Activated T-helper 1 cell treated with anti-CD3 and anti-CD28 coated beads, Interleukin-2, amount 50 U/mL, for 16 hours (primary cell): ENCODE measurements at places on chromosomes 16 and 17.
A peak's percentile ranks its signal among the peaks of the same experiment; 100 is the strongest.

DNA sequence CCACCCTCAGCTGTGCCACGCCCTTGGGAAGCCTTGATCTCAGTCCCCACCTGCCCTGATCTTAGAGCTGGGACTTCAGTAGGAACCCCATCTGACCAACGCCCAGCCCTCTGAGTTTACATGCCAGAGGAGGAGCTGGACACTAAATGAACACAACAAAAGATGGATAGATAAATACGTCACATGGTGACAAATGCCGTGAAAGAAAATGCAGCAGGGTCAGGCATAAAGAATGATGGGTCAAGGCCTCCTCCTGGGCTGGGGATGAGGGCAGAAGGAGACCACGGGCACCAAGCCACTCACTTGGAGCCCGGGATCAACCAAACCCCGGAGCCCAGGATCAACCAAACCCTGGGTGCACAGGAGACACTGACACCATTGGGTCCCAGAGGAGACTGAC is 354.9 kb downstream of the C16orf95 start:
- no peak for DNase-seq

- DNase-seq, result no peak
These were observed 255.1 kb downstream of the SNX29 start for GRCh38 chr16:12231666-12232065.

DNA sequence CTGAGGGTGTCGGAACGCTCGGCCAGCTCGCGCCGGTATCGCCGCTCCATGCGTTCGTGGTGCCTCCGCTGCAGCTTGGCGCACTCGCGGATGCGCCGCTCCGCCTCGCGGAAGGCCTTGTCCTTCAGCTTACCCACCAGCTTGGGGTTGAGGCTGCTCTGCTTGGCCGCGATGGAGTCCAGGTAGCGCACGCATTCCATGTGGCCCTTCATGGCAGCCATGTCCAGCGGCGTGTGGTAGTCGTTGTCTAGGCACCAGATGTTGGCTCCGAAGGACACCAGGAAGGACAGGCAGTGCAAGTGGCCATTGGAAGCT is 2.8 kb downstream of the USH1G start:
- no peak for DNase-seq

DNA sequence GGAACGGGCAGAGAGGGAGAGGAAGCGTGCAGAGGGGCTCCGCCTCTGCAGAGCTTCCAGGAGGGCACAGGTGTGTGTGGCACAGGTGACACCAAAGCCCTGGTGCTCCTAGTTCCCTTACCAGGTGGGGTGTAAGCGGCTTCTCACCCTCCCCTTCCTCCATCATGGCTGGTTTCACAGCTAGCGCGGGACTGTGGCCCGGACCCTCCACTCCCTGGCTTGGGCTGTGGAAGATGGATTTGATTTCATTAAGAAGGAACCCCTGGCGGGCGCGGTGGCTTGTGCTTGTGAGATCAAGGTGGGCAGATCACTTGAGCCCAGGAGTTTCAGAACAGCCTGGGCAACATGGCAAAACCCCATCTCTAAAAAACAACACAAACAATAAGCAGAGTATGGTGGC is 241.2 kb upstream of the GSE1 start:
- DNase-seq, result no peak

GRCh38 chr17:8825802-8826201 is 26.6 kb upstream of the MFSD6L start:
- DNase-seq, result no peak

GRCh38 chr17:81184555-81184954 is 18.5 kb upstream of the AATK start:
- no peak for DNase-seq

DNA sequence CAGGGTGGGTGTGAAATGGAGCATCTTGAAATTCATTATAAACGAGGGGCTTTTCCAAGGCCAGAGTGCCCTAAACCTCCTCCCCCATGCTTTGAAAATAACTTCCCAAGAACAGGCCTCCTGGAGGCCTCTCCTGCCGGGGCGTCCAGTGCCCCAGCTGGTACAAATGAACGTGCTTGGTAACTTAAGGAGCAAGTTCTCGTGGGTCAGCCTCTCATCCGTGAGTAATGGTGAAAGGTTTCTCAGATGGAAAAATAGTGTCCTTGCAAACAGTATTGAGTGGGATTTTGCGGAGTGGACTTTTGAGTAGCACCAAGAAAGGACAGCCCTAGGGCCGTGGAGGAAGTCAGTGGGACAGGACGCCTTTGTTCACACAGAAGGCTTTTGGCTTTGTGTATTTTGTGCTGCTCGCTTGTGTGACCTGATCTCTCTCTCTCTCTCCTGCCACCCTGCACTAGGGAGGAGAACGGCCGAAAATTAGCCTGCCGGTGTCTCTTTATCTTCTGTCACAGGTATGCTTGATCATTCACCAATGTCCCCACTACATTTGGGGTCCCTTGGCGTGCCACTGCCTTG is 34.6 kb downstream of the CLEC16A start:
- DNase-seq, result no peak

- DNase-seq, result no peak
These were observed 48.2 kb downstream of the CCDC42 start for GRCh38 chr17:8696426-8696825.

GRCh38 chr17:49741692-49742076 is 22.2 kb downstream of the FAM117A start:
- no peak for DNase-seq

DNA sequence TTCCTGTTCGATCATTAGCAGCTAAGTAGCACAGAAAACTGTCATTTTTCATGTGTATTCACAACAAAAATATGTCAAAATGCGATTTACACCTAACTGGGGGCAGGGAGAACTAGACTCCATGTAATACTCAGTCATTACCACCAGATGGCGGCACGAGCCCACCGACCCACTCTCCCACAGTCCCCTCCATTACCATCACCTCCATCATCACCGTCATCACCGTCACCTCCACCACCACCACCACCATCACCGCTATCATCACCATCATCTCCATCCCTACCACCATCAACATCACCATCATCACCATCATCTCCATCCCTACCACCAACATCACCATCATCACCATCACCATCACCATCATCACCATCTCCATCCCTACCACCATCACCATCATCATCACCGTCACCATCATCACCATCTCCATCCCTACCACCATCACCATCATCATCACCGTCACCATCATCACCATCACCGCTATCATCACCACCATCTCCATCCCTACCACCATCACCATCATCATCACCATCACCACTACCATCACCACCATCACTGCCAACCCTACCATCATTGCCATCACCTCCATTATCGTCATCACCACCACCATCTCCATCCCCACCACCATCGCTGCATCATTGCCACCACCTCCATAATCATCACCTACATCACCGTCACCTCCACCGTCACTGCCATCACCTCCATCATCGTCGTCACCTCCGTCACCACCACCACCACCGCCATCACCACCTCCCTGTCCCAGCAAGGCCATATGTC is 14.4 kb downstream of the NDUFAF8 start:
- peak; percentile 41 for DNase-seq

GRCh38 chr16:80006241-80007215 is 406.0 kb upstream of the MAF start:
- no peak for DNase-seq

GRCh38 chr16:78786635-78787034 is 687.2 kb downstream of the WWOX start:
- no peak for DNase-seq

DNA sequence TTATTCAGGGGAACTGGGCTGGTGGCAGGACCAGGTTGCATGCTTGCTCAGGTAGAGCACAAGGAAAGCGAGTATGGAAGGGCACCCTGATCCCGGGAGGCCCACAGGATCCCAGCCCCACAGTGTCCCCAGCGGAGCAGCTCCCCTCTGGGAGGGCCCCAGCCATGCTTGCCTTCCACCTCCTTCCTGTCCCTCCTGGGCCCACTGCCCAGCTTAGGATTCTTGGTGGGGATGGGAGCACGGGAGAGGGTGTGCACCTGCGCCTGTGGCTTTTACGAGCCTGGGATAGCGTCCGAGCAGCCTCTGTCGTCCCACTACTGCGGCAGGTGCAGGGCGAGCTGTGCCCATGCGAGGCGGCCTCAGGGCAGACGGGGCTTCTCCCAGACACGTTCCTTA is 114.5 kb downstream of the BANP start:
- no peak for DNase-seq

- DNase-seq, result no peak
These were observed 4.2 kb downstream of the MSI2 start for GRCh38 chr17:57260325-57261083.

- DNase-seq, result no peak
These were observed 306.1 kb upstream of the XYLT1 start for GRCh38 chr16:17776888-17777287.

- no peak for DNase-seq
These were observed 144.9 kb downstream of the WWOX start for GRCh38 chr16:78244131-78244895.

DNA sequence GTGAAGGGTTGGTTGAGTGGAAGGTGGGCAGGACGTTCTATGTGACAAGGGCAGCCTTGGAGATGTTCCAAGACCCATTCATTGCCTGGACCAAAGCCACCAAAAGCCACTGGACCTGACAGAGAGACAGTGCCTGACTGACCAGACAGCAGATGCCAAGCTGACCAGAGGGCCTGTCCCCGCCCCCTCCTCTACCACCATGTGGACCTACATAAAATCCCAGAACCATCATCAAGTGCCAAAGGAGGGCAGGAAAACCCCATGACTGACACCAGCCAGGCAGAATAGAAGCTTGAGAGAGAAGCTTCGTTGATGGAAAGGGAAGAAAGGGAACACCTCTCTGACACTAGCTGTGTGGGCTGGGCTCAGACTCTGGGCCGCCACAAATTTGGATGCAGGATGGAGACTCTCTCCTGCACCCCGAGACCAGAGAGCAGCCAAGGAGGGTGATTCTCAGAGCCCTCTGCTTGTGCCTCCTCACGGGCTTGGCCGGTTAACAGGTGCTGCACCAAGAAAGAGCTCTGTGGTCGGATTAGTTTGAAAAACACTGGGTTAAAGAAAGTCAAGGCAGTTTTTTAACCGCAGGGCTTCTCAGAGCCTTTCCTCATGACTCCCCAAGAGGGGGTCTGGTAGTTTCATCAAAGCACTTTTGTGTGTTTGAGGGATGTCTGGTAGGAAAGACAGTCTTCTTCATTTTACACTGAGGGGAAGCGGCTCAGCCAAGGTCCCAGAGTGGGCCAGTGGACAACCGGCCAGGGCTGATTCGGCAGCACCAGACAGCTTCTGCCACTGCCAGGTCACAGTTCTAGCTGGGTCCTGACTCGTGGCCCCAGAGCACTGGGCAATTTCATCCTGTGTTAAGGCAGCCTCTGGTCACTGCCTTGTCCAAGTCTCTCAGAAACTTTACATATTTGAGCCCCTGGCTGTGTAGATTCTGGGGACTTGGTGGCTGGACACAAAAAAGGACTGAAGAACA is 1.7 kb downstream of the TNFRSF13B start:
- no peak for DNase-seq

DNA sequence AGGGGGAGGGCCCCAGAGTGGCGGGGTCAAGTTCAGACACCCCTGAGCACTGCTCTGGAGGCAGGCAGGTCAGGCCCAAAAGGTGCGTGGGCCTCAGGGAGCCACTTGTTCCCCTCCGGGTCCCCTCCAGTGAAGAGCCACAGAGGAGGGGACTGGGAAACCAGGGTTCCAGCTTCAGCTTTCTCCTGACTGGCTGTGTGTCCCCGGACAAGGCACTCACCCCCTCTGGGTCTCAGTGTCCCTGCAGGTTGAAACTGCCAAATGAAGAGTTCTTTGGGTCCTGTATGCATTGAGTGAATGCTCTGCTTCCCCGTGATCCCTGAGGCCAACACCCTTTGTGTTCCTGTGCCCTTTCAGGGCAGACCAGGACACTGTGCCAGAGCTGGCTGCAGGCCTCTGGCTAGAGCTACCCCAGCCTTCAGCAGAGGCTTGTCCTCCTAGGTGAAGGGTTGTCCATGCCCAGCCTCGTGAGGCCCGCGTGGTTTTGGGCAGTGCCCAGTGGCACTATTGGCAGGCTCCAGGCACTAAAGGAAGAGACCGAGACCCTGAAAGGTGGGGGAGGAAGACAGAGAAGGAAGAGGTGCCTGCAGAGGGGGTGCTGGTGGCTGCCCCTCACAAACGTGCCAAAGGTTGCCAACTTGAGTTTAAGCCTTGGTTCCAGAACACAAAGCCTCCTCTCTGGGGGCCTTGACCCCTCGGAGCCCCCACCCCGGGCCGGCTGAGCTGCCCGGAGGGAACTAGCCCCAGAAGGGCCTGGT is 13.3 kb upstream of the WNT3 start:
- no peak for DNase-seq

- DNase-seq, result no peak
These were observed 6.7 kb upstream of the ABCC3 start for GRCh38 chr17:50627782-50628601.

DNA sequence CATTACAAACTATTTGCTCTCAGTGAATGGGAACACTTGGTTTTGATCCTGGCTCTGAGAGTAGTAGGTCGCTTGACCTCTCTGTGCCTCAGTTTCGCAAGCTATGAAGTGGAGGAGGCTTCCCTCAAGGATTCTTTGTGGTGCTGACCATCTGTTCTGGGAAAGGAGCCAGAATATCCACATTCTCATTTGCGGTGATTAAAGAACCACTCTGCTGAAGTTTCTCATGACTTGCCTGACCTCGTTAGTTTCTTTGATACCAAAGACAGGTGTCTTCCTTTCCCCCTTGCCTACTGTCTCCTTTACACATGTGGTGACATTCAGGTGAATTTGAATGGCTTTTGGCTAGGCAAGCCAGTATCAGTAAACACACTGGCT is 116.0 kb downstream of the SNX29 start:
- no peak for DNase-seq

DNA sequence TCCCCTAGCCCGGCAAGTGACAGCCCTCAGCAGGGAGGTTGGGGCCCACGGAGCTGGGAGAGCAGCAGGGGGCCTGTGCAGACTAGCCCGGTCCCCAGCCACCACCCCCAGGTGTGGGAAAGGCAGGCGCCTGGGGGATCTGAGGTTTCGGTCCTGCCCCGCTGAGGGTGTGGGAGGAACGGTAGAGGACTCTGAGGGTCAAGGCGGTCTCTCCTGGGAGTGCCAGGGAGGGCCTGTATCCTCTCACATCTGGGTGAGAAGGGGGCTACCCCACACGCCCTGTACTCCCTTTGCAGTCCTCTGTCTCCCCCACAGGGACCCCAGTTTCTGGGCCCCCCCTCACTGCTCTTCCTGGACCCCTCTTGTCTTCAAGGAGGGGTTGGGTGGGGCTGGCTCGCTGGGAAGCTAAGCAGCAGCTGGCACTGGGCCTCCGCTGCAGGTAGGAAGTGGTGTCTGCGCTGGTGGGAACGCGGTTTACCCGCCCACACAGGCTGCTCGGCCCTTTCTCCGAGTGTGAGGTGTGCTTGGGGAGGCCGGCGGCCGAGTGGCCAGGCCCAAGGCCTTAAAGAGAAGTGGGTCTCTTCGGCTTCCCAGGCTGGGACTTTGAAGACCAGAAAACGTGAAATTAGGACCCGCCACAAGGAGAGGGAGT is 15.4 kb downstream of the CD7 start:
- no peak for DNase-seq

DNA sequence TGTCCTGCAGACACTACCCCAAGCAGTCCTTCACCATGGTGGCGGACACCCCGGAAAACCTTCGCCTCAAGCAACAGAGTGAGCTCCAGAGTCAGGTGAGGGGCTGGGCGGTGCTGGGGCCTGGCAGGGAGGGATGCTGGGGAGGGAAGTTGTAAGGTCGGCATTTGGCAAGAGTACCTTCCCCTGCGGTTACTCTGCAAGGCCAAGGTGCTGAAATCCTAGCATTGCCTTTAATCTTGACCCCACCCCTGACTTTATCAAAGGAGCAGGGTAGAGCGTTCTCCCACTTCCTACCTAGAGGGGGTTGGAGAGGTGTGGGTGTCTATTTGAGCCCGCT is 20.5 kb downstream of the LASP1 start:
- no peak for DNase-seq
